ENCODE measurements at places on chromosomes 6 and 20.

- peak; percentile 65 for DNase-seq
Measured at GRCh38 chr6:2970753-2971419, 481 bp downstream of the SERPINB6 start.

- peak; percentile 98 for DNase-seq
Measured at GRCh38 chr6:37141281-37142049, 28.5 kb upstream of the PIM1 start.

DNA sequence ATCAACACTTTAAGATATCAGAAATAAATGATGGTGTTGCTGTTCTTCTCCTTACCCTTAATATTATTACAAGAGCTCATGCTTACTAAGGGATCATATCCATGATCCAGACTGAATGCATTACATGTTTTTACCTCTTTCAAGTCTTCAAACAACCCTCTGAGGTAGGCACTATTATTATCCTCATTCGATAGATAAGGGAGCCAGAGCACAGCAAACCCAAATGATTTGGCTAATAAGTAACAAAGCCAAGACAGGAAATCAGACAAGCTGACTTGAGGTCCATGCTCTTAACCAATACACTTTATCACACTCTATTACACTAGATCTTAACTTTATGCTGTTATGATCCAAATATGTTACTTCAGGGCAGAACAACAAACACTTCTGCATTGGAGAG is 145.9 kb downstream of the RALGAPA2 start:
- no peak for DNase-seq

DNA sequence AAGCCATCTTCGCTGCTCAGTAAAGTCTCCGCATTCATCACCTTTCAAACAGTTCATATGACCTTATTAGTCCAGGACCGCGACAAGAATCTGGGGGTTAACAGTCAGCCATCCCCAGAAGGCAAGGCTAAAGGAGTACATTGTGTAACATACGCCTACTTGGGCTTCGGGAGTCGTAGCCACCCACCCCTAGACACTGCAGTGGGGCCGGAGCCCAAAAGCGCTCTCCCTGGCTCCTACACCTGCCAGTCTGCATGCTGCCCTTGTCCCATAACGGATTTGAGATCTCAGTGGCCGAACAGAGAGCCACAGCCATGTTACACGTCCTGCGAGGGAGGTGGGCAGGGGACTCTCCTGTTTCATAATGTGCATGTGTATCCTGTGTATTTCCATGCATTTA is 1405.5 kb downstream of the GRIK2 start:
- no peak for DNase-seq

- DNase-seq, result no peak
Measured at GRCh38 chr6:163405412-163406309, 8.9 kb upstream of the QKI start.

DNA sequence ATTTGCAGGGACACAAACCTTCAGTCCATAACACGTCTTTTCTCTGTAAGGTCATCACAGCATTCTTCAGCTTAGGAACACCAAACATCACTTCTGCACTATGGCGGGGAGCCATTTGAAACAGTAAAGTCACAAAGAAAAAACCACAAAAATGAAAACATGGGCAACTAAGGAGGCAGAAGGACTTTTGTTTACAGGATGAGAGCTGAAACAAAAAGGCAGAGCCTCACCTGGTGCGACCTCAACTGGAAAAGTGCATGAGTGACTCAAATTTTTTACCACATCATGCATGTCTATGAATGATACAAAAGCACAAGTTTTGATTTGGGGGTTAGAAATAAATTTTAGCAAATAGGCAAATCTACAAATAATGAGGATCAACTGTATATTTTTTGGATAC is 68.2 kb upstream of the TNFAIP3 start:
- no peak for DNase-seq

DNA sequence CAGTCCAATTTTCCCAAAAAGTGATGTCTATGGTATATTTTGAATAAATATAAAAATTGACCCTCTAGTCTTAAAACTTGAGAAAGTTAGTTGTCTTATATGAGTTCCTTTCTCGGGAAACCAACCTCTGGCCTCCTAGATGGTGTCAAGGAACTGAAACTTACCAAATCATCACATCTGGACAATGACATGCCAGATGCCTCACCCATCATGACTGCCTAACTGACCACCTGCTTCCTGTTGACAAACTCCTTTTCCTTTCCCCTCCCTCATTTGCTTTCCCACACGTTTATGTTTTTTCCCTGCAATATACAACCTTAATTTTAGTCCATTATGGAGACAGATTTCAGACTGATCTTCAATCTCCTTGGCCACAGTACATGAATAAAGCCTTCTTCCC is 731.0 kb downstream of the EPHA7 start:
- DNase-seq, result no peak

- no peak for DNase-seq
Measured at GRCh38 chr6:56841751-56842150, 113.2 kb upstream of the BEND6 start.

- peak; percentile 75 for DNase-seq
Measured at GRCh38 chr6:26097268-26097875, 10.1 kb downstream of the HFE start.

DNA sequence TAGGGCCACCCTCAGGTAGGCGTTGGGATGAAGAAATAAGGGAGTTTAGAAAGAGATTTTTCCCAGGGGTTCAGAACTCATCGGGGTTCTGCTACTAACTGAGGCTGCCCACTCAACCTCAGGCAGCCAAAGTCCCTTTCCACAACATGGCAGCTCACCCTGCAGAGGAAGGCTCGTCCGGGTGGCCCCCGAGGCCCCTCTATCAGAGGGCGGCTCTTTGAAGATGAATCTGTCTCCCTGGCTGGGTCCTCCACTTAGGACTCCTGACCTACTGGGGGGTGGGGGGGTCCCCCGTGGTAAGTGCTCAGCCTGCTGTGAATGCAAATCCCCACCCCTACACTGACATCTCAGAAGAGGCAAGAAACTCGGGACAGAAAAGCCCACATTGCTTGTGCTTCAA is 182.9 kb downstream of the SOD2 start:
- no peak for DNase-seq

DNA sequence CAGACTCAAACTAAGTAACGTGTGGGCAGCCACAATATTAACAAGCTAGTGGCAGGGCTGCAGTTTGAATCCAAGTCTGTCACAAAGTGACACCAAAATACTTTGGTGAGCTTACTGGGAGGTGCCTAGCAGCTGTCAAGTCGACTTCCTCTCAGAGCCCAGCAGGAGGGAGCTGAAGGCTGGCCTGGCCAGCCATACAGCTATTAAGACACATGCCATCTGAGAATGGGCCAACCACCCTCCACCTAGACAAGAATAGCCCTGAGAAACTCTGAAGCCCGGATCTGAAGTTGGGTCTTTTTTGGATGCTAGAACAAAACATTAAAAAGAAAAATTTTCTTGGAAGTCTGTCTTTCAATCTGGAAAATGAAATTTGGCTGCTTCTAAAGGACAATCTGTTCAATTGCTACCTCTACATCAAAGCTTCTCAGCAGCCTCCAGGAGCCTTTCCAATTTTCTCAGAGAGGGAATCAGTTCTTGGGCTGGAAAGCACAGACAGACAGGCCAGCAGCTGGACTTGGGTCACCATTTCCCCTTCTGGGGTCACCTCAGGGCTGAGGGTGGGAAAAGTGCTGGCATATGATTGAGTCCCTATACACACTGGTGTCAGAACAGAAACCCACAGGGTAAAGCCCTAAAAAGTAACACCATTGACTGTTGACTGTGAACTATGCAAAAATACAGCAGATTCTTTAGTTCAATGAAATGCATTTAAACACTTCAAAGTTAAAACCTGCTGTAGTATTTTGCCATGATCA is 42.9 kb downstream of the UQCC1 start:
- no peak for DNase-seq

- no peak for DNase-seq
Measured at GRCh38 chr6:3366596-3367413, 90.0 kb downstream of the SLC22A23 start.

GRCh38 chr6:36753671-36754405 is 56.2 kb downstream of the RAB44 start:
- DNase-seq, result no peak

All from HAP-1 (cell line).